ENCODE measurements at places on chromosomes 4 and X.

DNA sequence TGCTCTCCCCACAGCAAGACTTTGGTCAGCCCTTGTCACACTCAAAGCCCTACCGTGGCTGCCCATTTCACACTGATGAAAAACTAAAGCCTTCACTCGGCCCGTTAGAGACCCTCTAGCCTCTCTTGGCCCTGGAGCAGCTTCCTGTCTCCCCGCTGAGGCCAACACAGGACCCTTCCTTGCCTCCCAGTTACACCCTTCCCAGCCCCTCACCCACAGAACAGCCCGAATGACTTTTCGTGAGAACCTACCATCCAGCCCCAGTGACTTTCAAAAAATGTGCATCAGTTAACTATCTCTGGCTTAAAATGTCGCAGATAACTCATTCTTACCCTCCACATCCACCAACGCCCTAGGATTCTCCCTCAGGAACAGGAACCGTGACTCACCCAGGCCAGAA is 756 bp upstream of the TAF9B start:
- no peak for DNase-seq

DNA sequence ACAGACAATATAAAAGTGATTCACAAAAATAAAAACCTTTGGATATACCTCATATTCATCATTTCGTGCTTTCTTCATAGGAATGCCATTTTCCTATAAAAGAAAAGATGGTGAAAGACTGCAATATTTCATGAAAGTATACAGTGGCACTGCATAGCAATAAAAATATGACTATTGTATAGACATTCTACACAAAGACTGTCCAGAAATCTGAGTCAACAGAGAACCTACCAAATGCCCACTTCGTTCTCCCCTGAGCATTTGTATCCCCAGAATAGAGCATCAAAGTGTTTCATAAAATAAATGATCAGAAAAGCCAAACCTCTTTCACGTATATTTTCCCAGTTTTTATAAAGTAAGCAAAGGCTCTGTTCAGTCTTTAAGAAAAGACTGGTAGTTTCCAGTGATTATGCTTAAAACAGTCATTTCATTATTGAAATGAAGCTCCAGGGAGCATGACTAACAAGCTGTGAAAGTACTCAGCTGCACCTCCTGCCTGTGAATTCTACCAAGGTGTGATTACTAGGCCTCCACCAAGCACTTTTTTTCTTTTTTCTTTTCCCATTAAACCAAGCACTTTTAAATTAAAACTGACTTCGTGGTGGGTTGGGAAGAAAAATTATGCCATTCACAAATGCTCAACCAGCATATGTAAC is 20.2 kb downstream of the PPA2 start:
- no peak for DNase-seq

- DNase-seq, result peak; percentile 37
Measured at GRCh38 chrX:77446029-77446585, 1.1 kb upstream of the FGF16 start.

- no peak for DNase-seq
Measured at GRCh38 chr4:82780752-82781231, 17.8 kb downstream of the SCD5 start.

DNA sequence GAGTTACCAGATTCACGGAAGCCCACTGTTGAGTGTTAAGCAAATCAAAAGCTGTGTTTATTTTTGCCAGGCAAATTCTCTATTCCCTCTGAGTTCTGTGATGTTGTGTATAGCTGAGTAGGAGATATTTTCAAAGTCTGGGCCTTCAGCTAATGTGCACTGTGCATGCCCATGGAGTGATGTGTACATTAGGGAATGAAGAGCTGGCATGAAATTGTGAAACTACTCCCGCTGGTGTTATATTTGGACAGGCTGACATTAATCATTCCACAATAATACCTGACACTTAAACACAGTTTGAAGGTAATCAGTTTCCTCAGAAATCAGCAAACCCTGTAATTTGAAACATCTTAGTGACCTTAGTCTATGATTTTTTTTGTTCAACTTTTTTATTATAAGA is 88.1 kb upstream of the MBNL3 start:
- no peak for DNase-seq

DNA sequence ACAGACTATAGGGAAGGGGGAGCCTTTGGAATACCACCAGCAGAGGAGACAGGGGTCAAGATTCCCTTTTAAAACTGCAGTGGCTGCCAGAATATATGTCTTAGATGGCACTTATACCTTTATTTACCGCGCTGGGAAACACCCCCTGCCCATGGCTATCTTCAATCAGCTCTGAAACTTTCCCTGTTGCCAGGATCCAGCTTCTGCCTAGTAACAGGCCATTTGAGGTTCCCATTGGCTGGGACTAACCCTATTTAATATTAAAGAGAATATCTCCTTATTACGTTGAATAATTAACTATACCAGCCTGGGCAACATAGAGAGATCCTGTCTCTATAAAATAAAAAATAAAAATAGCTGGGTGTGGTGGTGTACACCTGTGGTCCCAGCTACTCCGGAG is 23.8 kb downstream of the SOWAHB start:
- DNase-seq, result no peak

DNA sequence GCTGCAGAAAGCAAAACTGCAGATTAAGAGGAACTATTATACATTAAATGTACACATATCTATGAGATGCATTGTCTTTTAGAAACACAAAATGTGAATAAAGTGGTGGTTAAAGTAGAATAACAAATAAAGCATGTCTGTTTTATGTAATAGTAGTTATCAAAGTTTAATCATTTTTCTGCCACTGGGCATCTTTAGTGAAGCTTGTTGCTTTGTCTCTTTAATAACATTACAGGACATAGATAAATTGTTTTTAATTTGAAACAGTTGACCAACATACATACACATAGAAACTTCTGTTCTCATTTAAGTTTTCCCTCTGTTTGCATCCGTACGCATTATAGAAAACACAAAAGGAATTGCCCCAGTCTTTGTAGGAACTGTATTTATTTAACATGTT is 1700.0 kb upstream of the ADGRL3 start:
- DNase-seq, result no peak

DNA sequence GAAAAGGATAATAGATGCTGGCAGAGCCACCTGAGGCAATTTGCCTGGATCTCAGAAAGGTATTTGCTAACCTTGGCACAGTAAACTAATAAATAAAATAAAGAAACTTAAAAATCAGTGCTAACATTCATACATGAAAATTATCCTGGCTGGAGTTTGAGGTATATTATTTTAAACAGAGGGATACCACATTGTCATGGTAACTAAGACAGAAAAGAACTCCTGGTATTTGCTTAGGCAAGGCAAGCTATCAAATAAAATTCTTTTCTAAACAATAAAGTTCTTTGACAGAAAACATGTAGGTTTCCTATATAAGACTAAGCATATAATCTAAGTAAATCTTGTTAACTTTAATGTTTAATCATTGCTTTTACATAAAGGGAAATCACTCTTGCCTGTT is 218.8 kb downstream of the MAGEB17 start:
- DNase-seq, result no peak

DNA sequence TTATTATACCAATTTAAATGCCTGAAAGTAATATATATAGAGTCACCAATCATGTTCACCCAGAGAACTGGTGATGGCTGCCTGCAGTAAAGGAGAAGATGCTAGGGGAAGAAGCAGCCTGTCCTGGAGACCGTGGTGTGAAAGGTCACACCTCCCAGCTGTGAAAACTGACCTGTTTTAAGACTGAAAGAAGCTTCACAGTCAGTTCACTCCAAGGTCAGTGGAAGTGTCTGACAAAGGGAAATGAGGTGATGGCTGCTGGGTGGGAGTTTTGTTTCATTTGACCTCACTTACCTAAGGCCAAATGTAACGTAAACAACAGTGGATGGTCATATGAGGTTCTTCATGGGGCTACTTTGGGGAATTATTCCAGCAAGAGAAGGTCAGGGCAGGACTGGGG is 352.1 kb upstream of the GATB start:
- no peak for DNase-seq

DNA sequence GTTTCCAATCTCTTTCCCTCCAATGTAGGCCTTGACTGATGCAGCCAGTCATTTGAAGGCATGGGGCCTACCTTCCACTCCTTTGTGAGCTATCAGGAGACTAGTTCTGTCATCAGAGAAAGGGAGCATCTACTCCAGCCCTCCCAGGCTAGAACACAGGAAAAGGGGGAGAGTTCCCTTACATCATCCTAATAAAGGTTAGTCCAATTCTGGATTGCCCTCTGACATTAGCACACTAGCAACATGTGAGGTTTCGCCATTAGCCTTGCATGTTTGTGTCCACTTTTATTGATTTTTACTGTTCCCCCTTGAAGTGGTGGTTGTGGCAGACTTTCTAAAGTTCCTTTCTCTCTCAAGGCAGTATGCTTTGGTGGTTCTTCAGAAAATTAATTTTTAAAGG is 67.3 kb downstream of the ZFX start:
- DNase-seq, result no peak

GRCh38 chrX:112822892-112823291 is 17.7 kb downstream of the AMOT start:
- no peak for DNase-seq

DNA sequence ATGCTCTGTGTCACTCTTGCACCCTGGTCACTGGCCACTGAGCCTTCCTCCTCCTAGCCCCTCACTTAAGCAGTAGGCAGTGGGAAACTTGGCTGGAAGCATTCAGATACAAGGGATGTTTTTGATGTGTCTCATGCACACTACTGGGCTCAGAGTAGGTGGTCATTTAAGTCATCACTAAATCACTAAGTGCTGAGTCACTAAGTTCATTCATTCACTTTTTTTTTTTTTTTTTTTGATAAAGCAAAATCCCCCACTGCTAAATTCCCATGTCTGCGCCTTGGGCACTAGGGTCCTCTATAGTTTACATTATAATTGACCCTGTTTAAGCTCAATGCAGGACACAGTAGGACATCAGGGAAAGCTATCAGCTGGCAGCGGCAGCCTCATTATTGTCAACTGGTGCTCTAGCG is 182.4 kb upstream of the MBNL3 start:
- DNase-seq, result no peak

DNA sequence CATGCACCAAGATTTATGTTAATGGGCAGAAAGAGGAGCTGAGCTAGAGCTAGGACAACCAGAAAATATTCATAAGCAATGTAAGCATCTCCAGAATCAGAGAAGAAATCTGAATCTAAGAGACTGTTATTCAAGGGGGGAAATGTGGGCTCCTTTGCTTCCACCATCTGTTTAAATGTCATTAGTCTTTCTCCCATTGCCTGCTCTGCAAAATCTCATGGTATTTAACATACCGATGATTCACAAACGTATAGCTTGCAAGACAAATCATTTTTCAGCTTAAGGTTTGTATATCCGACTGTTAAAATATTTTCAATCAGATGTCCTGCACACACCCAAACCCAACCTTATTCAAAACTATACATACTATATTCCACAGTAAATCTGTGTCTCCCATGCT is 133.4 kb upstream of the TACR3 start:
- no peak for DNase-seq

GRCh38 chrX:7987160-7988012 is 60.2 kb upstream of the PNPLA4 start:
- no peak for DNase-seq

DNA sequence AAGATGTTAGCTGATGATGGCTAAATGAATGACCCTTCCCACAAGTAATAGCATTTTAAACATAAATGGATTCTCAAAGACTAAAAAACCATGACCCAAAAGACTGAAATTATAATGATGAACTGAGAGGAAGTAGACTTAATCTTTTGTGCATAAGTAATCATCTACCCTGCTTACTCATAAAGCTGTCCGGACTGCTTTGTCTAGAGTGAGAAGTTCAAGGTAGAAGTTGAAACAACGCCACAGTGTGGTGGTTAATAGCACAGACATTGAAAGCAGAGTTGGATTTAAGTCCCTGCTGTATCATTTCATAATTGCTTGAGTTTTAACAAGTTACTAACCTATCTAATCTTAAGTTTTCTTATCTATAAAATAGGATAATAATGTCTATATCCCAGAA is 346.6 kb downstream of the CENPC start:
- no peak for DNase-seq

GRCh38 chr4:23033796-23034195 is 341.1 kb downstream of the GBA3 start:
- no peak for DNase-seq

DNA sequence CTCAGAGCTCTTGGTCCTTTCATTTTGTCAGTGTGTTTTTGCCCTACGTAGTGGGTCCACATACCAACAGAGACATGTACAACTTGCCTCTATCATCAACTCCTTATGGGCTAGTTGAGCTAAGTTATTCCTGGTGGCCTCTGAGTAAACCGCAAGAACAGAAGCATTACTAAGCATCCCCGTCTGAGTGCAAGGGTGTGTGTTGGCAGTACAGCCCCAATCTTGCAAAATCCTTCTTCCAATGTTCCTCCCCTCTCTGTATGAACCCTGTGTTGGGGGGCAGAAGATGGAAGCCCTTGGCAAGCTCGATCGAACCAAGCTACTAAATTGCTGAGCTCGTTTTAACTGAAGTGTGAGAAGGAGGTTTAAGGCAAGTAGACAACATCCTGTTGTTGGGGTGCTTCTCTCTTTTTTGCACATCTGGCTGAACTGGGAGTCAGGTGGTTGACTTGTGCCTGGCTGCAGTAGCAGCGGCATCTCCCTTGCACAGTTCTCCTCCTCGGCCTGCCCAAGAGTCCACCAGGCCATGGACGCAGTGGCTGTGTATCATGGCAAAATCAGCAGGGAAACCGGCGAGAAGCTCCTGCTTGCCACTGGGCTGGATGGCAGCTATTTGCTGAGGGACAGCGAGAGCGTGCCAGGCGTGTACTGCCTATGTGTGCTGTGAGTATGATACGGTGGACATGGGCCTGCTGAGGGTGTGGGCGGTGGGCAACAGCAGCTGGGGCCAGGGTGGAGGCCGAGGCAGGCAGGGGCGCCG is at the start of gene SH2D1A:
SH2D1A (plus strand) TSS at position 447 of the 760 bp plus-strand sequence; CDS start at position 527, 80 bp downstream.
- DNase-seq, result peak; percentile 26

GRCh38 chrX:152810403-152810802 is 20.2 kb downstream of the CETN2 start:
- no peak for DNase-seq

DNA sequence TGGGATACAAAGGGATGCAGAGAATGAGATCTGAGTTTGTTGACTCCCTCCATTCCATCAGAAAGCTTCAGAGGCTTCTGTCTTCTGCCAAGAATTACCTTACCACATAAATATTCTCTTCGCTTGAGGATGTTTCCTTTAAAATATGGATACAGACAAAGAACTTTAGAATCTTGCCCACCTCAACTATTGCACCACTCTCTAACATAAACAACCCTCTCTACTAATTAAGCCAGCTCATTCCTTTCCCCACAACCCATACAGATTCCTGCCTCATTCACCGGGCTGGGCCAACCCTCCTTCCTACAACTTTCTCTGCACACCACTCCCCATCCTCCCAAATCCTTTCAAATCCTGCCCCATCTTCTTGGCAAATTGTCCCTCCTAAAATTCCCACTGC is 315.8 kb downstream of the RAB28 start:
- no peak for DNase-seq

DNA sequence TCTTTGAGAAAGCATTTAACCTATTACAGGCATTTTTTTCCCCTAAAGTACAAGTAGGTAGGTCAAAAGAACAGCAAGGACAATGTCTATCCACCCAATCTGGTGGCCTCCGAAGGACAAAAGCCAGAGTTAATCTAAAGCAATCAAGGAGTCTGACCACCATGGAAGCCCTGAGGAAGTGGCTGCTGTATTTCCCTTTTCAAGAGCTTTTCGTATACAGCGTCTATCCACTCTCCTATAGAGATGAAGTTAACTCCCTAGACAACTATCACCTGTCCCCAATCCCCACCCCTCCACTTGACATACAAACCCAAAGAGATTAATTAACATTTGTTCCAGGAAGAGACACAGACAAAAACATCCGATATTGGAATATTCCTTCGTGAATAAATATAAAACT is 85.5 kb downstream of the SNCA start:
- no peak for DNase-seq

Measured in activated CD4-positive, alpha-beta T cell treated with anti-CD3 and anti-CD28 coated beads, Interleukin-2, amount 50 U/mL, for 48 hours (primary cell).